ENCODE measurements at places on chromosomes 12 and 14. TPM values are rescaled to one million over a fixed set of nuclear protein-coding genes. Genes with fewer than 3 reads are reported as not detected.

DNA sequence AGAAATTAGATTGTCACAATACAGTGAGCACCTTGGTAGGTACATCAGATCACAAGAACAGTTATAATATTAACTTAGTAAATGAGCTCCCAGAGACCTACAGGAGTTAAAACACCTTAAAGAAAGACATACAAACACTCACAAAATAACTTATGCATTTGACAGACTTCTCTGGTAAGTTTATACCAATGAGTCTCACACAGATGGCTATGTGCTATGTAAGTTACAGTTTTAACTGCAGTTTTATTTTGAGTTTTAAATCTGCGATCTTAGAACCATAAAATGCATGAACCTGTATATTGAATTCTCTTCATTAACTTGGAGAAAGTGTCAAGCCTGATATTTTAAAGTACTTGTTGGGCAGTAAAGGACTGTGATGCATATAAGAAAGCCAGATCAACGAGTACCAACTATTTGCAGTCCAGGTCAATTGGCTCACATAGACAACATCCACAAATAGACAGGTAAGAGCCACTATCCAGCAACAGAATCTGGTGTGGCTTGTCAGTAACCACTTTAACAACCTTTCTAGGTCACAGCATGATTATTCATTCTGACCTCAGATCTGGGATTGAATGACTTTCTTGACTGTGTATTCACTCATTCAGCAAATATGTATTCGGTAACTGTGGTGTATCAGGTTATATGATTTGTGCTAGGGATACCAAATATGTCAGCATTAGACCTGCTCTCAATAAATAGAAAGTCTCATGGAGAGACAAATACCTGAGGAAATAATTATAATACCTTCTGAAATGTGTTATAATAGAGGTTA lies 856.6 kb upstream of the MGAT4C start:
- DNase-seq = no peak
- no peaks in the 10 kb centered on the region for H3K4me1 ChIP-seq
- no peaks in the 10 kb centered on the region for H3K36me3 ChIP-seq
- no peak overlapping the region for H3K4me3 ChIP-seq

DNA sequence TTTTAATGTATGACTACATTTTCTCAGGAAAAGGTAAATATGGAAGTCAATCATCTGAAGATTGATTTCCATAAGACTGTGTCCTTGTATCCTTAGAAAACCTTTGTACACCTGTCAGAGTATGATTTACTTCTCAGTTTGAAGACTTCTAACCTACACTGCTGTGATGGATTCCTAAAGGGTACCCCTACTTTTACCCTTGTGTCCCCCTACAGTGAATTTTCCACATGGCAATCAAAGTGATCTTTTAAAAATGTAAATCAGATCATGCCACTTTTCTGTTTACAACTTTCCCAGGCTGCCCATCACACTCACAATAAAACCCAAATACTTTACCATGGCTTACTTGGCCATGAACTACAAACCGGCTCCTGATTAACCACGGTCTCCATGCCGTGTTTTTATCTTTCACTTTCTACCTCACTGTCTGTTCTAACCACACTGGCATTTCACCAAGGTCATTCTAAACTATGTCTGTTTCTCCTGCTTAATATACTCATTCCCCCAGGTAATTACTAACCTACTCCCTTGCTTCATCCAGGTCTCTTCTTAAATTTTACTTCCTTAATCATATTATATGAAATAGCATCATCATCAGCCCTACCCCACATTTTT lies 8.1 kb downstream of the DNAI7 start:
- H3K36me3 ChIP-seq = no peaks in the 10 kb centered on the region
- peaks cover 17% of the 10 kb centered on the region for H3K4me1 ChIP-seq
- DNase-seq = no peak
- H3K4me3 ChIP-seq = peak overlapping the region; percentile 53
- peak overlapping the region; percentile 76 for H3K27ac ChIP-seq

TGFB3 gene
- total RNA-seq = 1.5 TPM

HAL gene
- 0.44 TPM for total RNA-seq

GRCh38 chr12:27828196-27828595 lies 48.2 kb upstream of the MANSC4 start:
- H3K4me1 ChIP-seq = peaks cover 7% of the 10 kb centered on the region
- no peak overlapping the region for H3K27ac ChIP-seq
- H3K4me3 ChIP-seq = no peak overlapping the region

GRCh38 chr12:59388694-59389093 lies 207.1 kb upstream of the SLC16A7 start:
- no peak for DNase-seq
- H3K4me3 ChIP-seq = no peak overlapping the region
- no peak overlapping the region for H3K27ac ChIP-seq
- no peaks in the 10 kb centered on the region for H3K36me3 ChIP-seq
- no peaks in the 10 kb centered on the region for H3K4me1 ChIP-seq

RTL1 gene
- total RNA-seq = not detected

ENDOU gene
- not detected for total RNA-seq

TPPP2 gene
- not detected for total RNA-seq

- H3K27ac ChIP-seq = peak within 1 kb of the TSS; percentile 48
- DNase-seq = peak; percentile 20
- peaks cover 12% of the 10 kb centered on the region for H3K4me1 ChIP-seq
- peak within 1 kb of the TSS; percentile 64 for H3K4me3 ChIP-seq
- H3K27me3 ChIP-seq = peaks cover 7% of the 10 kb centered on the region
These were observed at the start of gene ACRBP for GRCh38 chr12:6647083-6647604. Gene ACRBP, minus strand, starts transcription at chr12:6647432. Its CDS starts 66 bp downstream, at chr12:6647366.

DNA sequence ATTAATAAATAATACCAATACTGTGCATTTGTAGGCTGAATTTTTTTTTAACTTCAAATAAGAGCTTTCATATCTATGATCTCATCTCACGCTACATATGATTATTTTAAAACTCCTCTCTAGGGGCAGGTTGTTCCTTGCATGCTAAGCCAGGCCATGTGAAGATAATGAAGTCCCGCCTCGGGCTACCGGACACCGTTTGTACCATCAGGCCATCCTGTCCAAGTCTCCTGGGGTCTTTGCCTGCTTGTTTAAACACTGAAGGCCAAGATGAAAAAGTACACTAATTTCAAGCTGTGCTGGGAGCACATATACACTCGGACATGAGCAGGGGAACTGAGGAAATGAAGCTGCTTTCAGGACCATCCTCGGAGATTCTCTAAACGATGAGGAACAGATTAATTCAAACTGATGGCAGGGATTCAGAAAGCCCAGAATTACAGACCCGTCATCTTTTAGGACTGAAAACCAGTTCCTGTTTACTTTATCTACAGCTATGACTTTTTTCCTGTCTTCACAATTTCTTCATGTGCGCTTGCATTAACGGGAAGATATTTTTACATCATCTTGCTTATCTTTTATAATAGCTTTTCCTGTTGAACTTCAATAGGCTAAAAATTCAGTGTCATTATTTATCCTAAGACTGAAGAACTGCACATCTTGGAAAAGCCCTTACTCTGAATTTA lies 6.3 kb upstream of the ABHD12B start:
- H3K4me3 ChIP-seq = no peak overlapping the region
- H3K4me1 ChIP-seq = peaks cover 5% of the 10 kb centered on the region
- no peak for DNase-seq
- H3K36me3 ChIP-seq = no peaks in the 10 kb centered on the region
- peaks cover 58% of the 10 kb centered on the region for H3K27me3 ChIP-seq

DNA sequence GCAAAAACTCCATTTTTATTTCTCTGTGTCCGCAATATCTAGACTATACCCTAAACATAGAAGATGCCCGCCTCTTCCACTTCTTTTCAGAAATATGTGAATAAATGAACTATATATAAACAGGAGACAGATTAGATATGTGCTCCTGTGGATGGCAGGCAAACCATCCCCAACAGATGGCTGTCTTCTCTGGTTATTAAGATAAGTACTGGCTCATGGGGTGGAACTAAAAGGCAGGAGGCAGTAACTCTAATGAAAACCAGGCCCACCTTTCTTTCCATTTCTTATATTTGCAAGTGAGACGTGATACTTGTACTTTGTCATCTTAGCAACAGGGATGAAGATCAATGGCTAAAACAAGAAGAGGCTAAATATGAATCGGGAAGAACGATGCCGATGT lies 20.2 kb downstream of the E2F7 start:
- no peak overlapping the region for H3K4me3 ChIP-seq
- DNase-seq = no peak
- H3K4me1 ChIP-seq = peaks cover 2% of the 10 kb centered on the region
- H3K27ac ChIP-seq = no peak overlapping the region
- peaks cover 75% of the 10 kb centered on the region for H3K36me3 ChIP-seq

DNA sequence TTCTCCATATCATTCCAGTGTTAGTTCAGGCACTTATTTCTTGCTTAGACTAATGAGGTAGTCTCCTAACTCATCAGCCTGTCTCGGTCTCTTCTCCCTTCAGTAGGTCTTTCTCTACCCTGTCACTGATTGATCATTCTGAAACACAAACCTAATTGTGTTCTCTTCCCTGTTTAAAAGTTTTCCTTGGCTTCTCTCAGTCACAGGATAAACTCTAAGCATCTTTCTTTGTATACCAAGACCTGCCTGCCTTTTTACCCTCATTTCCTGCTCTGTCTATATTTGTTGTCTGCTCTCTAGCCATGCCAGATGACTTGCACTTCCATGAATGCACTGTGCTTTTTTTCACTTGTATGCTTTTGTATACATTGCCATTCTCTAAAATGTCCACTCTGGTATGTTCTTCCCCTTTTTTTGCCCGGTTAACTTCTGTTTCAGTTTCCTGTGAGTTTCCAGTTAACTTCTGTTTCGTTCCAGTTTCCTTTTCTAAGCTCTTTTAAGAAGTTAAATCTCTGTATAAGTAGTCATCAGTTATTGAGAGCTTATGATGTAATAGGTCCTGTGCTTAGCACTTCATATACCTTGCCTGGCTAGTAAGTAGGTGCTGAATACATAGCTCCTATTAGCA lies 12.8 kb downstream of the DIP2B start:
- no peak overlapping the region for H3K4me3 ChIP-seq
- no peak overlapping the region for H3K27ac ChIP-seq
- no peaks in the 10 kb centered on the region for H3K27me3 ChIP-seq
- H3K4me1 ChIP-seq = peaks cover 62% of the 10 kb centered on the region
- peaks cover 26% of the 10 kb centered on the region for H3K36me3 ChIP-seq

GRCh38 chr14:77205566-77205965 lies 24.0 kb downstream of the TMEM63C start:
- H3K36me3 ChIP-seq = no peaks in the 10 kb centered on the region
- H3K4me1 ChIP-seq = no peaks in the 10 kb centered on the region
- no peak for DNase-seq
- no peak overlapping the region for H3K27ac ChIP-seq
- H3K27me3 ChIP-seq = no peaks in the 10 kb centered on the region
- H3K4me3 ChIP-seq = no peak overlapping the region

ZDHHC22 gene
- not detected for total RNA-seq

DNA sequence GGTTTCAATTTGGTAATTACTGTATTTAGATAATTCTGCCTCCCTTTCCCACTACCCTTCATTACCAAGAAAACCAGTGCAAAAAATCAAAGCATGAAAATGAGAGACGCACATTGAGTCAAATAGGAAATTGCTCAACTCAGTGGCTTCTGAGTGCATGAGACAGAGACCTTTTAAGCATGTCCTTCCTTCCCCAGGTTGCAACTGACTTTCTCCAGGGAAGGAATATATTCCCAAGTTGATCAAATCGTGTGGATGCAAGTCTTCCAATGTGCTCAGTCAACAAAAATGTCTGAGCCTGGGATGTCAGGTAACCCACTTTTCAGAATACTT lies 12.9 kb downstream of the BMP4 start:
- H3K27ac ChIP-seq = no peak overlapping the region
- H3K27me3 ChIP-seq = peaks cover 61% of the 10 kb centered on the region
- H3K4me3 ChIP-seq = no peak overlapping the region
- H3K4me1 ChIP-seq = no peaks in the 10 kb centered on the region
- H3K36me3 ChIP-seq = no peaks in the 10 kb centered on the region

DNA sequence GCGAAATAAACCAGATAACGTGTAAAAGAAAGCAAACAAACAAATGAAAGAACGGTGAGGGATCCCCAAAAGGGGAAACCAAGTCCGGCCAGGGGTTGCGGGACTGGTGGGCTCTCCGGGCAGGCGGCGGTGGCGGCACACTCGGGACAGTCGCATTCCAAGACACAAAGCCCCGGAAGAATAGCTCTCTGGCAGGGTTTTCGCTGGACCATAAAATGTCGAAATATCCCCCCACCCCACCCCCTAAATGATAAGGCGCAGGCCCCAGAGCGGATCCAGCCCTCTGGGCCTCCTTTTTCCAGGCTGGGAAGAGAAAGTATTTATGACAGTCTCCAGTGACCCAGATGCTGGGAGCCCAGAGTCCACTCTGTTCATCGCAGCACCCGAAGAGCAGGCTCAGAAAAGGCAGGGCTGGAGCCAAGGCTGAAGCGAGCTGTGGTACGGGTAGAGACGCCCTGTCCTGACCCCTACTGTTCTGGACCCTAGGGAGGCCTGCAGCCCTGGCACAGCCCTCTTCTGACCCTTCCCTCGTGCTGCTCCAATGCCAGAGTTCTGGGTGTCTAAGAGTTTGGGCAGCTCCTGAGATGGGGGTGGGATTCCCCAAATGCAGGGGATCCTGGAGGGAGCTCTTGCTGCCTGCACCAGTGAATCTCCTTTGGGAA lies 2.1 kb upstream of the HOXC8 start:
- peaks cover 94% of the 10 kb centered on the region for H3K27me3 ChIP-seq
- H3K27ac ChIP-seq = no peak overlapping the region
- DNase-seq = no peak
- peaks cover 26% of the 10 kb centered on the region for H3K4me1 ChIP-seq
- H3K36me3 ChIP-seq = peaks cover 1% of the 10 kb centered on the region

TBC1D30 gene
- total RNA-seq = 0.20 TPM

- H3K4me1 ChIP-seq = peaks cover 33% of the 10 kb centered on the region
- peaks cover 1% of the 10 kb centered on the region for H3K27me3 ChIP-seq
- H3K36me3 ChIP-seq = peaks cover 3% of the 10 kb centered on the region
- H3K4me3 ChIP-seq = no peak overlapping the region
- no peak overlapping the region for H3K27ac ChIP-seq
These were observed 2.0 kb upstream of the XPOT start for GRCh38 chr12:64402181-64402580.

GRCh38 chr14:64873506-64874219 lies 6.0 kb downstream of the SPTB start:
- no peak for DNase-seq
- H3K4me3 ChIP-seq = no peak overlapping the region
- no peak overlapping the region for H3K27ac ChIP-seq
- H3K36me3 ChIP-seq = no peaks in the 10 kb centered on the region

All from activated CD4-positive, alpha-beta T cell treated with anti-CD3 and anti-CD28 coated beads, Interleukin-2, amount 10 ng/mL, durations not matched to agents 7 days and 5 days (primary cell).